ENCODE measurements at places on chromosomes 2 and 18. TPM values are rescaled to one million over a fixed set of nuclear protein-coding genes. Genes with fewer than 3 reads are reported as not detected.
A peak's percentile ranks its signal among the peaks of the same experiment; 100 is the strongest.

GRCh38 chr2:44952806-44953498 lies 11.4 kb downstream of the SIX3 start:
- no peak for DNase-seq

- DNase-seq, result no peak
Measured at GRCh38 chr2:151844211-151844896, 16.1 kb upstream of the ARL5A start.

- DNase-seq, result peak; percentile 44
Measured at GRCh38 chr18:44130376-44130942, 550.2 kb upstream of the SETBP1 start.

- peak; percentile 66 for DNase-seq
Measured at GRCh38 chr18:1002653-1003178, 98.0 kb downstream of the ADCYAP1 start.

DNA sequence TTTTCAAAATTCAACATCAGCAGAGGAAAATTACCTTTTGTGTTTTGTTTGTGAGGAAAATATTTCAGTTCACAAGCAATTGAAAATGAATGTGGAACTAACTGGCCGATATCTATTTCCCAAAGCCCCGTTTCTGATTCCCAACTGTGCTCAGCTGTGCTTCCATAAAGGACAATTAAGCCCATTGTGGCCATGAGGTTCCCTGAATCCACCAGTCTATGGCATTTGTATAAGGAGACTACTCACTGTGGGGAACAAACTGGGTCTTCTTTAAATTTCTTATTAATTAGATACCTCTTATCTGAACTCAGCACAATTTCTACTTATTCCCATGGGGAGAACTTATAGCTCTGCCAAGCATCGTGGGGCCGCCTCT lies 31.4 kb upstream of the AGAP1 start:
- DNase-seq, result no peak

- no peak for DNase-seq
Measured at GRCh38 chr18:45373286-45373880, 241.9 kb upstream of the SLC14A2 start.

DNA sequence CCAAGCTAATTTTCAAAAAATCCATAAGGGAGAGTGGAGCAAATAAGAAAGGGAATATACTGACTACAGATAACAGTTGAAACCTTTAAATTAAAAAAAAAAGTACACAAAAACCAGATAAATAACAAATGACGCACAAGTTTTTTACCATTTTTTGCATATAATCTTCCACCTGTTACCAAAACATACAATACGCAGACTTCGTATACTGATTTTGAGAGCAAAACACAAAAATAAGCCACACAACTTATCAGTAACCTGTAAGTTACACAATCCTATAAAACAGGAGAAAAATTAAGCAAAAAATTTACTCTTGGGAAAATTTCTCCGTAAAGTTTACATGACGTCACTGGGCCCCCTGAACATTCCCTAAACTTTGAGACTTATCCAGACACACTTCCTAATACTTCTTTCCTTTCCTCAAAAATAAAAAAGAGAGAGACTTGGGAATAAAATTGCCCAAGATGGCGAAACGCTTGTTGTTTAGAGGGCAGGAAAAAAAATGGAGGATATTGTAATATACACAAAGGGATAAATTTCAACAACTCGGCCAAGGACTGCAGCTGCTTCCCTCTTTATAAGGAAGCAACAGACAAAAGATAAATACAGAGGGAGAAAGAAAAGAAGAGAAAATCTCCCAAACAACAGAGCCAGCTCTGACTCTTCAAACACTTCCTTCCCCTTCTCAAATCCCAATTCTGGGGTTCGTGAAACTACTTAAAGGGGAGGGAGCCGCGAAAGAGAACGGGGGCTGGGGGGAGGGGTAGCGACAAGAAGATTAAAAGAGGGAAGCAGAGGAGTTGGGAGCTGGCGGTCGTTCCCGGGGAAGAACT lies 1.6 kb downstream of the BAZ2B start:
- peak; percentile 57 for DNase-seq

DNA sequence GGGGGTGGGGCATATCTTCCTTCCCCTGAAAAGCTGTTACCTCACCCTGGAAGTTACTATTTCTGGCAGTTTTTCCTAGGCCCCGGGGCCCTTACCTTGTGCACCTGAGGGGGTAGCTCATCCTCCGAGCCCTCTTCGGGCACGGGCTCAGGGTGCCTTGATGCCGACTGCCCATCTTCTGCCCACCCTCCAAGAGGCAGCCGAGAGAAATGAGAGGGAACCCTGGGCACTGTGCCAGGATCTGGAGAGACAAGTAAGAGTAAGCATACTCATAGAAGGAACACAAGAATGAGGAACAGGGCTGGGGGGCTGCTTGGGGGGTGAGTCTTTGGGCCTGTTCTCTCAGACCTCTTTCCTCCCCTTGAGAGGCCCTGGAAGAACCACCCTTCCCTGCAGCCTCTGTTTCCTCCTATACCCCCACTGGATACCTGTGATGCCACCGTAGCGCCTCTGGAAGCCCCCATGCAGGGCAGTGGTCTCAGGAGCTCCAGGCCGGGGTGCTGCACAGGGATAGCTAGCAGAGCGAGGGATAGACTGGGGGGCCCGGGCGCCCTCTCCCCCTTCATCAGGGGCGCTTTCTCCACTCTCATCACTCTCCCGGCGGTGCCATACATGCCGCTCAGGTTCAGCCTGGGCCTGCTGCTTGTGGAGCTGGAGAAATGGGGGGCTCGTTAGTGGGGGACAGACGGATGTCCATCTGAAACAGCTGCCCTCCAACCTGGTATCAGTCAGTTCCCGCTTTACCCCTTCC lies 2.1 kb upstream of the ABCB6 start:
- DNase-seq, result no peak

DNA sequence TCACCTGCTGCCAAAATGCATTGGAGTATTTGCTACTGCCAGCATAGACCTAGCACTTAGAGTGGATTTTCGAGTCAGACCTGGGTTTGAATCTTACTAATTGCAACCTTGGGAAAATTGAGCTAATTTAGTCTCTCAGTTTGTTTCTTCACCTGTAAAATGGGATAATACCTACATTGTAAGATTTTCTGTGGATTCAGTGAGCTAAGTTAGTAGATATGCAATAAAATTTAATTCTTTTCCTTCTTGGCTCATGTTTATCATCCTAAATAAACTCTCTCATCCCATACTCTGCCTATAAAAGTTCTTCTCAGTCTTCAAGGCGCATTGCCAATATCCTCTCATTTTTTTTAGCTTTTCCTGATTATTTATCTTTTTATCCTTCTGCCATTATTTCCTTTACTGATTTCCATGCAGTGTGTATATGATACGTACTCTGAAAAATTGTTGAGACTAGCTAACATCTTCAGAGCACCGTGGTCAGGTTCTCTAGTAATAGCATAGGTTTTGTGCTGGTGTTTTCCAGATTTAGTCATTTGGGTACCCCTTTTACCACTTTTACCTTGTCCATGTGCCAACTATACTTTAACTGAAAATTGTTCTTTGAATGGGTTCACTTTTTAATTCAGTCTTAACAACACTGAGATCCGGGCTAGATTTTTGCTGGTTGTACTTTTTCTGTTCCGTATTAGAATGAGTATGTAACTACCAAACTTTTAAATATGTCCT lies 7.3 kb downstream of the CEP192 start:
- no peak for DNase-seq

GRCh38 chr2:154526234-154526633 lies 172.3 kb upstream of the KCNJ3 start:
- DNase-seq, result no peak

GRCh38 chr2:168478206-168478605 lies 22.1 kb downstream of the CERS6 start:
- DNase-seq, result no peak

The RAX gene
- total RNA-seq, result not detected

The IGFBP2 gene
- total RNA-seq, result 268 TPM

The TMEM163 gene
- total RNA-seq, result 3.2 TPM

The REL gene
- 17.3 TPM for total RNA-seq

The GNAL gene
- total RNA-seq, result 0.41 TPM

The ELOA2 gene
- not detected for total RNA-seq
